ENCODE measurements at places on chromosomes 16 and 17. TPM values are rescaled to one million over a fixed set of nuclear protein-coding genes. Genes with fewer than 3 reads are reported as not detected.

GRCh38 chr16:85921026-85921425 is 22.1 kb downstream of the IRF8 start:
- H3K4me3 ChIP-seq: no peak overlapping the region
- no peak overlapping the region for H3K27ac ChIP-seq
- no peaks in the 10 kb centered on the region for H3K36me3 ChIP-seq
- no peak for DNase-seq
- H3K4me1 ChIP-seq: no peaks in the 10 kb centered on the region
- no peaks in the 10 kb centered on the region for H3K27me3 ChIP-seq

GRCh38 chr16:13612623-13613022 is 307.3 kb upstream of the ERCC4 start:
- no peak overlapping the region for H3K4me3 ChIP-seq
- H3K27me3 ChIP-seq: no peaks in the 10 kb centered on the region
- no peak overlapping the region for H3K27ac ChIP-seq

- H3K36me3 ChIP-seq: no peaks in the 10 kb centered on the region
- DNase-seq: no peak
- no peak overlapping the region for H3K4me3 ChIP-seq
- no peaks in the 10 kb centered on the region for H3K4me1 ChIP-seq
Observed at GRCh38 chr17:29726715-29727252, 104.1 kb upstream of the CORO6 start.

DNA sequence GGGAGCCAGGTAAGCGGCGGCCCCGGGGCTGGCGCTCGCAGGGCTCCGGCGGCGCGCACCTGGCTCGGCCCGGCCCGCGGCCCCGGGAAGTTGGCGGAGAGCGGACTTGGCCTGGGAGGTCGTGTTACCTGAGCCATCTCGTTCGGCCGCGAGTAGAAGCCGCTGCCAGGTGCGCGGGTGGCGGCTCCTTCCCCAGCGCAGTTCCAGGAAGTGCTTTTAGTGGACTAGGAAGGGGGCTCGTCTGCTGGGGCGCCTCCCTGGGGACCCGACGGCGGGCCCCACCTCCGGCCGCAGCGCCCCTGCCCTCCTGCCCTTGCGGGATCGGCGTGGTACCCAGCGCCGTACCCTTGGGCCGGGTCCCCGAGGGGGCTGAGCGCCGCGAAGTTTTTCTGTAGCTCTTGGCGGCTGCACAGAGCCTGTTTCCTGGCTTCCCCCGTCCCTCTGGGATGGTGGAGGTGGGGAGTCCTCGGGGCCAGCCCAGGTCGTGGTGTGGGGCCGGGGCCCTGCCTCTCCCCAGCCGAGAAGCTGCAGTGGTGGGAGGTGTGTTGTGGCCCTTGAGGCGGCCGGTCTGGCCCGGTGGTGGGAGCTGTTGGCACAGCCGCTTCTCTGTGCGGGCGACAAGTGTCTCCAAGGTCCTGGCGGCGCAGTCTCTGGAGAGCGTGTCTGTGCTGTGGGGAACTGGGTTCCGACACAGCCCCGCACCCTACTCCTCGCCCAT is 96.9 kb downstream of the RAB11FIP4 start:
- H3K4me1 ChIP-seq: peaks cover 7% of the 10 kb centered on the region
- H3K27me3 ChIP-seq: peaks cover 12% of the 10 kb centered on the region
- H3K36me3 ChIP-seq: no peaks in the 10 kb centered on the region
- no peak overlapping the region for H3K27ac ChIP-seq
- DNase-seq: peak; percentile 87

DNA sequence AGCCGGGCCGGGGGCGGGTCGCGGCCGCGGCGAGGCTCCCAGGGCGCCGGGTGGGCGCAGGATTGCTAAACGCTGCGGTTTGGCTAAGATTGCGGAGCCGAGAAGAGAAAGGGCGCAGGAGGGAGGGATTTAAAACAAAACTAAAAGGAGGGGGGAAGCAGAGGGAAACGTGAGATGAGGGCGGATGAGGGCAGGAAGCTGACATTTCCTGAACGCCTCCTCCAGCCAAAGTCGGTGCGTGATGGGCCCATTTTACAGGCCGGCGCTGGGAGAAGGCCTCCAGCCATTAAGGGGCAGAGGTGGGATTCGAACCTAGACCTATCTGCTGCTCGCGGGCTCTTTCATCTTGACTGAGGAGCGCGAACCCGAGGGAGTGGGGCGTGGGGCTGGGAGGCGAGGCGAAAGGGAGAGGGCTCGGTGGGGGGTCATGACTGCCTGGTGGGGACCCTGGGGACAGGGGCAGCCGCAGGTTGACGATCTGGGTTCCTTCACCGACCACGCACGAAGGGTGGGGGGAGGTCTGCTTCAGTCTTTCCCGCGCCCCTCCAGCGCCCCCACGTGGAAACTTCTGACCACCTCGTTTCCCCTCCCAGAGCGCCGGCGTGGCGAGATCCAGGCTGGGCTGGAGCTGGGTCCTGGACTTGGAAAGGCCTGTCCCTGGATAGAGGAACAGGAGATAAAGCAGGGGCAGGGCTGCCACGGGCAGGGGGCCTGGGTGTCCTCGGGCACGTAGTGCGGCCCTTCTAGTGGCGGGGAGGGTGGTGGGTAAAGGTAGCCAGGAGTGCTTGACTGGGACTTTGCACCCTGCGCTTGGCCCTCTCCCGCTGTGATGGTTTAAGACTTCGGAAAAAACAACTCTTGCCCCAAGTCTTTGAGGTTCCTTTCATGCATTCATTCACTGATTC is 3.8 kb upstream of the TAC4 start:
- peak overlapping the region; percentile 78 for H3K4me3 ChIP-seq
- peak; percentile 97 for DNase-seq
- H3K4me1 ChIP-seq: peaks cover 12% of the 10 kb centered on the region
- peaks cover 37% of the 10 kb centered on the region for H3K27me3 ChIP-seq
- no peaks in the 10 kb centered on the region for H3K36me3 ChIP-seq

The IKZF3 gene
- total RNA-seq: 0.18 TPM

The TBC1D3I gene
- not detected for total RNA-seq
